ENCODE measurements at places on chromosomes 1 and 21. TPM values are rescaled to one million over a fixed set of nuclear protein-coding genes. Genes with fewer than 3 reads are reported as not detected.

Gene CAMK2N1
- 44.3 TPM for total RNA-seq

Gene SPRR1B
- not detected for total RNA-seq

Gene G0S2
- total RNA-seq, result not detected

Gene LRRN2
- total RNA-seq, result not detected

Gene CDK18
- 3.2 TPM for total RNA-seq

Gene LIN28A
- total RNA-seq, result 0.04 TPM

Gene SELE
- total RNA-seq, result not detected

- no peak overlapping the region for H3K4me3 ChIP-seq
- H3K36me3 ChIP-seq, result no peaks in the 10 kb centered on the region
- no peaks in the 10 kb centered on the region for H3K27me3 ChIP-seq
- no peak overlapping the region for H3K27ac ChIP-seq
Measured at GRCh38 chr1:240149484-240150094, 57.9 kb downstream of the FMN2 start.

DNA sequence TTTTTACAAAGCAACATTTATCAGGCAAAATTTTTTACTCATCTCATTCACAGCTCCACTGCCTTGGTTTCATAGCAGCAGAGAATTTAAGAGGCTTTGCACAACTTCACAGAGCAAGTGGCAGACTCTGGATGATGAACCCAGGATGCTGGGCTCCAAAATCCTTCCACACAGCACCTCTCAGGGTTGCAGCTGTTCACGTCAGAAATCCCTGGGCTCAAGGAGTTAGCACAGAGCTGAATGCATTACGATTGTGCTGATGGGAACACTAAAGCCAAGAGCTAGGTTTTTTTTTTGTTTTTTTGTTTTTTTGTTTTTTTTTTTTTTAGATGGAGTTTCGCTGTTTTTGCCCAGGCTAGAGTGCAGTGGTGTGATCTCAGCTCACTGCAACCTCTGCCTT lies 2.4 kb upstream of the HTR6 start:
- H3K27ac ChIP-seq, result no peak overlapping the region
- DNase-seq, result no peak
- H3K4me3 ChIP-seq, result no peak overlapping the region
- H3K27me3 ChIP-seq, result peaks cover 36% of the 10 kb centered on the region

DNA sequence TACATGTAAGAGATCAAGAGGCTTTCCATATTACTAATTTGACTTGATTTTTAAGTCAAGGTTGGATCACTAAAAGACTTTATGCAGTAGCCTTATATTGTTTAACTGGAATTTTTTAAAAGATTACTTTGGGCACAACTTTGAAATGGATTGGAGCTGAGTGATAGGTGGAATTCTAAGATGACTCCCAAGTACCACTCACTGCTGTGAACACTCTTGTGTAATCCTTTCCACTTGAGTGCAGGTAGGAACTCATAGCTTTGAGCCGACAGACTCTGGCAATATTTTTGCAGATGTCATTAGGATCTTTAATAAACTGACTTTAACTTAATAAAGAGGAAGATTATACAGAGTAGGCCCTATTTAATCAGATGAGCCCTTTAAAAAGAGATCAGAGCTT lies 831.1 kb upstream of the NCAM2 start:
- no peak for DNase-seq
- no peaks in the 10 kb centered on the region for H3K27me3 ChIP-seq
- H3K36me3 ChIP-seq, result no peaks in the 10 kb centered on the region
- H3K27ac ChIP-seq, result no peak overlapping the region

DNA sequence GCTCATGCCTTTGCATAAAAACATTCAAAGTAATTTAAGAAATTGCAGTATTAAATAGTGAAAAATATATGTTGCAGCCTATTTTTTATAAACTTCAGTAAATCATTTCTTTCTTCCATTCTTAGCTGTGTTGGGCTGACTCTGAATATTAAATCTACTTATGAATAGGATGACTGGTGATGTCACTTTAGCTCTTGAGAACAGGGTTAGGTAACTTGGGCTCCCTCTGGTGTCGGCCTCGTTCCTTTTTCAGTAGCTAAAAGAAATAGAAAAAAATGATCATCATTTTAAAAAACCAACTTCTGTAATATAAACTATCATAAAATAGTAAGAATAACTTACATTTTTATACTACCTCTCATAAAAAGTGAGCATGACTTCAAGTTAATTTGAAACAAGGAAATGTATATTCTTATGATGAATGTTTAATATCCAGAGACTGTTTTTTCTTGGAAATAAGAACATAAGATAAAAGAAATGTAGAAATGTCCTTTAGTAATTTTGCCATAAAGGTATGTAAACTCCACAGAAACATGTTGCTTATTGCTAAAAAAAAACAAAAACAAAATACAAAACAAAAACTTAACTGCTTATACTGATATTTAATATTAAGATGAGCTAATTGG lies 26.8 kb upstream of the NCAM2 start:
- no peaks in the 10 kb centered on the region for H3K4me1 ChIP-seq
- H3K27me3 ChIP-seq, result no peaks in the 10 kb centered on the region
- no peaks in the 10 kb centered on the region for H3K36me3 ChIP-seq
- no peak overlapping the region for H3K27ac ChIP-seq

DNA sequence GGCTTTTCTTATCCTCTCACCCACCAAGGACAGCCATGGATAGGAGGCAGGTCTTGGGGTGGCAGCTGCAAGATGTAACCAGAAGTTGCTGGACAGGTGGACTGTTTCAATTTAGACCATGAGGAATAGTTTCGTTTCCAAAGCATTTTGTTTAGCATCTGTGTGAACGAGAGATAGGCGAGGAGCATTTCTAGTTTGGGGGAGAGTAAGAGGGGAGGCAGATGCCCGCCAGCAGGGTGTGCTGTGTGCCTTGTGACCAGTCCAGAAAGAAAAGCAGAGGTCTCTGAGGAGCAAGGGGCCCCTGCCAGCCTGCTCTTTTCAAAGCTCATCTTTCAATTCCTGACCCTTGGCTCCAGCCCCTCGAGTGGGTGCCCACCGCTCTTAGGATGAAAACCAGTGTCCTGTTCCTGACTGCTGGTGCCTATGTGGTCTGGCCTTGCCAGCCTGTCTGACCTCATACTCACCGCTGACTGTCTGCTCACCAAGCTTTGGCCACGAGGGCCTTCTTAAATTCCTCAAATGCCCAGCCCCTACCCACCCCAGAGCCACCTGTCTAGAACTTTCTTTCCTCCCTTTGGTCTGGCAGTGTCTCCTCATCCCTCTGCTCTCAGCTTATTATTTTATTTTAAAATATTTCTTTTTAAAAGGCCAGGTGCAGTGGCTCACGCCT lies 8.5 kb downstream of the SERINC2 start:
- H3K27me3 ChIP-seq, result no peaks in the 10 kb centered on the region
- peaks cover 84% of the 10 kb centered on the region for H3K4me1 ChIP-seq
- H3K27ac ChIP-seq, result peak overlapping the region; percentile 24

DNA sequence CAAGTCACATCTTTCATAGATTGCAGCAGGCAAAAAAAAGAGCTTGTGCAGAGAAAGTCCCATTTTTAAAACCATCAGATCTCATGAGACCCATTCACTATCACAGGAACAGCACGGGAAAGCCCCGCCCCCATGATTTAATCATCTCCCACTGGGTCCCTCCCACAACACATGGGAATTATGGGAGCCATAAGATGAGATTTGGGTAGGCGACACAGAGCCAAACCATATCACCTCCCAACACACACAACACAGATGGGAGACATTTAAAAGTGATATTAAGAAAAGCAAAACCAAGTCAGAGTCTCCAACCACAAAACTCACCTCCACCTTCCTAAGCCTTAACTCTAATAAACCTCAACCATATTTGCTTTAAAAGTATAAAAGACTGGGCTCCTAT lies 61.5 kb upstream of the TIAM1 start:
- H3K27me3 ChIP-seq, result no peaks in the 10 kb centered on the region
- no peaks in the 10 kb centered on the region for H3K4me1 ChIP-seq
- no peaks in the 10 kb centered on the region for H3K36me3 ChIP-seq
- no peak overlapping the region for H3K4me3 ChIP-seq
- no peak for DNase-seq
- no peak overlapping the region for H3K27ac ChIP-seq

DNA sequence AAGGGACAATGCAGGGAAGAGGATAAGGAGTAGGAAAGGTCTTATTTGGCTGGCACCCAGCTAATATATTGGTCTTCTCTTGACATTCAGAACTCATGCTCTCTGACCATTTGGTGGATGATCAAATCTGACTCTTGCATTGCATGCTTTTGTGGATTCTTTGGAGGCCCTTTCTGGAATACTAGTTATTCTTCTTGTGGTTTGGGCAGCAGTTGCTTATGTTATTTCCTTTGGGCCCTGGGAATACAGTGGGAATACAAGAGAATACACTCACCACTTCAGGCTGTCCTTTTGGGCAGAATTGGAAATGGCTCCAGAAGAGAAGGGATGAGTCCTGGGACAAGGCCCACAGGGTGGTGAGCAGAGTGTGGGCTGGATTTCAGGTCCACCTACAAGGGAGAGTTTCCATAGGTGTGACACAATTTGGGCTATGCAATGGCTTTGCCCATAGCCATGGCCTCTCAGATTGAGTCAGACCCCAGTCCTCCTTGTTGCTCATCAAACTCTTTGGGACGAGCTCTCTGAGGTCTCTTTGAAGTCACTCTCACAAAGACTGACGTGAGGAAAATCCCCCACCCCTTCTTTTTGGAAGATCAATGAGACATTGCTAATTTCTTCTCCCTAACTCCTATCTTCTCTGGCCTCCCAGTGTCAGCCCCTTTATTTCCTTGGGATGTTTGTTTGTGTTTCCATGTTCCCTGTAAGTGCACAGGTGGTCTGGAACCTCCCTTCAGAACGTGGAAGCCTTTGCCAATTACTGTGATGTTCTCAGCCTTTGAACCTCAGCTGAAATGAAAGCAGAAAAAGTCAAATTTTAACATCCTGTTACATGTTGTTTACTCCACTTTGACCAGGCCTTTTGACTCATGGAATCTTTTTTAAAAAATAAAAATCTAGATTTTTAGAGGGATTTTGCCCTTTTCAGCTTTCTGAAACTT lies 19.4 kb downstream of the HSD11B1 start:
- H3K4me3 ChIP-seq, result no peak overlapping the region
- H3K27me3 ChIP-seq, result no peaks in the 10 kb centered on the region
- no peaks in the 10 kb centered on the region for H3K4me1 ChIP-seq
- DNase-seq, result no peak
- no peak overlapping the region for H3K27ac ChIP-seq

DNA sequence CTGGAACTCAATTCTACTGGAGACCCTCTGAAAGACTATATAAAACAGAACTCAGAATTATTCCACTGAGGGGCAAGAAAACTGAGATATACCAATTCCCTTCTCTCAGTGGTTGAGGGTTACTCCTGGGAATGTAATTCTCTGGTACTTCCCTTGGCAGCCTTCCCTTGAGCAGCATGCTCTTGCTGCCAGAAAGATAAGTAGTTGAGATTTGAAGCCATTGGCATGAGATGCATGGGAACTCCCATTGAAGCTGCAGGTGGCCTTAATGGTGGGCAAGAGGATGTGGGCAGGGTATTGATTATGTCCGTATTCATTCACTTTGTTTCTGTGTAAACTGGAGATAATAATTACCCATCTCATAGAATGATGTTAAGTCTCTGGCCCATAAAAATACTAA lies 28.6 kb upstream of the C1orf185 start:
- no peaks in the 10 kb centered on the region for H3K27me3 ChIP-seq
- DNase-seq, result no peak
- no peak overlapping the region for H3K4me3 ChIP-seq
- H3K27ac ChIP-seq, result no peak overlapping the region
- H3K4me1 ChIP-seq, result no peaks in the 10 kb centered on the region

GRCh38 chr21:38993561-38993960 lies 187.8 kb downstream of the ETS2 start:
- no peak overlapping the region for H3K27ac ChIP-seq
- no peak overlapping the region for H3K4me3 ChIP-seq
- peaks cover 73% of the 10 kb centered on the region for H3K4me1 ChIP-seq
- H3K36me3 ChIP-seq, result no peaks in the 10 kb centered on the region
- no peaks in the 10 kb centered on the region for H3K27me3 ChIP-seq

DNA sequence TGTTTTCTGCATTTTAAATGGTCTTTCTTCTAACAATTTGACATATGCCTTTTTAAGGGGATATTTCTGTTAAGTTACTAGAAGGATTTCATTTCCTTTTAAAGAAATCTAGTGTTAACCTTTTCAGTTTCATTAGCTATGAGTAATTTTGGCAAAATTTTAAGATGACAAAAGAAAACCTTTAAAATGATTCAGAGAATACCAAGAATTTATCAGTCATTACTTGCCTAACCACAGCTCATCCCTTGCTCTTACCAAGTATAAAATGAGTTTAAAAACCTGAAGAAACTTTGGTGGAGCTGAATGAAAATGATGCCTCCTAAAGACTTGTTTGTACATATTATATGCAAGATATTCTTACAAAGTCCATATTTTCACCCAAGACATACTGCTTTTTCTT lies 101.7 kb downstream of the NEK7 start:
- no peak for DNase-seq
- H3K36me3 ChIP-seq, result no peaks in the 10 kb centered on the region
- H3K4me1 ChIP-seq, result no peaks in the 10 kb centered on the region

DNA sequence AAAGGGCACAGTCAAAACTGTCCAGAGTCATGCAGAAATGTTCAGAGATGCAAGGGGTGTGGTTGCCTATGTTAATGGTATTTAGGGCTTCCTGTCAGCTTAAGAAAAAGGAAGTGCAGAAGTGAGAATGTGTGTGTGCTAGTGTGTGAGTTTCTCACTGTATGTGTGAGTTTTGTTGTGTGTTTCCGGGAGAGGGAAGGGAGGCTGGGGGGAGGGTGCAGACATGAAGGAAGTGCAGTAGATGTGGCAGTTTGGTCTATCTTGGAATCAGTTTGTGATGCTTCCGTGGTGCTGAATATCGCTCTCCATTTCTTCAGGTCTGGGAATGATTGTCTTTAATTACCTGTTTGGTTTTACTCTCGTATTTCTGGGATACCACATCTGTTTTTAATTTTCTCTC lies 16.5 kb upstream of the ATP6V1G3 start:
- no peaks in the 10 kb centered on the region for H3K4me1 ChIP-seq
- no peaks in the 10 kb centered on the region for H3K27me3 ChIP-seq
- no peak for DNase-seq
- H3K4me3 ChIP-seq, result no peak overlapping the region
- H3K36me3 ChIP-seq, result no peaks in the 10 kb centered on the region

GRCh38 chr21:41768437-41769042 lies 1.7 kb upstream of the RIPK4 start:
- H3K27ac ChIP-seq, result peak overlapping the region; percentile 55
- no peaks in the 10 kb centered on the region for H3K36me3 ChIP-seq
- peaks cover 74% of the 10 kb centered on the region for H3K4me1 ChIP-seq
- H3K27me3 ChIP-seq, result peaks cover 36% of the 10 kb centered on the region

GRCh38 chr1:184524248-184524647 lies 137.4 kb downstream of the C1orf21 start:
- no peak overlapping the region for H3K4me3 ChIP-seq
- H3K27ac ChIP-seq, result no peak overlapping the region
- DNase-seq, result no peak
- H3K36me3 ChIP-seq, result no peaks in the 10 kb centered on the region
- H3K27me3 ChIP-seq, result no peaks in the 10 kb centered on the region
- H3K4me1 ChIP-seq, result no peaks in the 10 kb centered on the region
